Fibroblast of lung (primary cell): ENCODE measurements at places on chromosomes 3 and 15.

DNA sequence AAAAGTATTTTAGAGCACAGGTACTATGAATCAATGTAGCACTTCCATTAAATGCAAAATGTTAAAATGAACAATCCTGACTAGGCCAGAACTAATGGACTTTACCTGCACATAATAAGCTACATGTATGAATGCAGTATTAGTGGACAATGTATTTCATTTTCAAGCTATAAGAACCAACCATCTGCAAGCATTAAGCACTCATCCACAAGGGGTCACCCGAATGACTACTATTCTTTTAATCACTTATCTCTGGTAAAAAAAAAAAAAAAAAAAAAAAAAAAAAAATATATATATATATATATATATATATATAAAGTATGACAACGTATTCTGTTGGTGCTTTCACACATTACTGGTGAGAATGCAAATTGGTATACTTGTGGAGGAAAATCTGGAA is 7.2 kb downstream of the HERC1 start:
- peak; percentile 58 for DNase-seq

DNA sequence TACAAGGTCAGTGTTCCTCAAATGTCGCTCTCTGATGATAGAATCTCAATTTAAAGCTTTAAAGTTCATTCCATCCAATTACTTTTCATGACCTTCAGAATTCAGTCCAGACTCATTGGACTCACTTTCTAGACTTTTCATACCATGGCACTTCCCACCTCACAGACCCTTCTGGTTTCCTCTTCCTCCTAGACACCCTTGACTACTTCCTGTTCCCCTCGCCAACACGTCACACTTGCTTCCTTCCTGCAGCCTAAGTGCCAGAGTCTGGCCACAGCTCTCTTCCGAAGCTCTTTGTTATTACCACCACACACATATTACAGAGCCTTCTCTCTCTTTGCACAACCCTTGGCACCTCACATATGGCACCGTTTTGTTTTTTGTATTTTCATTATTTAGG is 59.1 kb upstream of the UMPS start:
- no peak for DNase-seq

DNA sequence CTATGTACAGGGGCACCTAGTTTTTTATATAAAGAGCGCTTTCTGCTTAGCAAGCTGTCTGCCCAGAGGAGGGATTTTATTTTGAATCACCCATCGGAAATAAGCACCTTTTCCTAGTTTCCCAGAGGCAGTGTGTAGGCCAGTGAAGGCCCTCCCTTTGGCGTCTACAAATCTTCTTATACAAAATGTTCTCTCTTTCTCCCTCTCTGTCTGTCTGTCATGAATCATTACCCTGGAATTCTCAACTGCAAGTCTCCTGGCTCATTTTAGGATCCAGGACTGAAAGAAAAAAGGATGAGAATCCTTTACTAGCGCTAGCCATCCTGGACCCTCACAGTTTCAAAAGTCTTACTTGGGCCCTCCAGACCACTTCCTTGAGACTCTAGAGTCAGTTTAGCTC is 728.1 kb downstream of the OTOL1 start:
- DNase-seq: no peak

DNA sequence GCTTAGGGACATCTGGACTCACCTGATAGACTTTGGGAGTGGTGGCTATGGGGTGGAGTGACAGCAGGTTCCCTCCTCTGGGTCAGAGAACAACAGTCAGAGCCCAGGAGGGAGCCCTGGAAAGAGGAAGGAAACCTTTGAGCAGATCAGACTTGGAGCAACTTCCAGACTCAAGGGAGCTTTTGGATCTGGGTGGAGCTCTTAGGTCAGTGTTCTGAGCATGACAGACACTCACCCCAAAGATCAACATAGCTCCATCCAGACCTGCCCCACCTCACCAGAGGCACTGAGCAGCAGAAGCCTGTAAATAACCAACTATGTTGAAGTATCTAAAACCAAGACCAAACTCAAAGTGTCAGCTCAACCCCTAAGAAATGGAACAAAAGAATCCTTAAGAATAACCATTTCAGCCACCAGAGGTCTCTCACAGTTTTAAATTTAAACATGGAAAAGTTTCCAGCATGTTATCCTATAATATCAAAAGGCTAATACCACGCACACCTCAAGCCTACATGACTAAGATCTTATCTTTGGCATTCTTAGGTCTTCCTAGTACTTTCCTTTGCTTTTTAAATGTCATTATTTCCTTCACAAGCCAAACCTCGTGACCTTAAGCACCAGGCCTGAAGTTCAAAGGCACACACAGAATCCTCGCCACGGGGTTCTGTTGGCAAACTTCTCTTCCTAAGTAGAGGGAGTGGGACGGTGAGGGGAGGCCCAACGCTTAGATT is 56.4 kb downstream of the UMPS start:
- DNase-seq: peak; percentile 68

DNA sequence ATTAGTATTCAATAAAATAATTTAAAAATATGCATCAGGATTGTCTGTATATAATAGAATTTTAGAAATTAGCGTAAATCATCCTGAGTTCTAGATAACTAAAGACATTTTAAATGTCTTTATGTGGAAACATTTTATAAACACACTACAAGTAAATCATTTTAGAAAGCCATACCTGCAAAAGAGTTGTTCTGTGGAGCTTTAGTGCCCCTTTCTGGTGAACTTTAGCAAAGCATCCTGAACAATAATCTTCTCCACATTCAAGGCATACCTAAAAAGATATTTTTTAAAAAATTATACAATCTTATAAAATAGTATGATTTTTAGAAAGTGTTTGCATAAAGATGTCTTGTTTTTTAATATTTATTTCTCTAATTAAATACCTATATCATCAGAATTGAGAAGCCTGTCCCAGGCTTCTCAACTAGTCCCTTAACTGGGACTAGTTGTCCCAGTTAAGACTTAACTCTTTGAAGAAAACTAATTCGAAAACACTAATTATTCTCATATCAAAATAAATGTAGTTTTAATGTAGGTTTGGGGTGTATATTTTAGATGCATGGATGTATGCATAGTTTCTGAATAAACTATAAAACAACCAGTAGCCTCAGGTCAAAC is 29.7 kb downstream of the ZBBX start:
- DNase-seq: peak; percentile 21

DNA sequence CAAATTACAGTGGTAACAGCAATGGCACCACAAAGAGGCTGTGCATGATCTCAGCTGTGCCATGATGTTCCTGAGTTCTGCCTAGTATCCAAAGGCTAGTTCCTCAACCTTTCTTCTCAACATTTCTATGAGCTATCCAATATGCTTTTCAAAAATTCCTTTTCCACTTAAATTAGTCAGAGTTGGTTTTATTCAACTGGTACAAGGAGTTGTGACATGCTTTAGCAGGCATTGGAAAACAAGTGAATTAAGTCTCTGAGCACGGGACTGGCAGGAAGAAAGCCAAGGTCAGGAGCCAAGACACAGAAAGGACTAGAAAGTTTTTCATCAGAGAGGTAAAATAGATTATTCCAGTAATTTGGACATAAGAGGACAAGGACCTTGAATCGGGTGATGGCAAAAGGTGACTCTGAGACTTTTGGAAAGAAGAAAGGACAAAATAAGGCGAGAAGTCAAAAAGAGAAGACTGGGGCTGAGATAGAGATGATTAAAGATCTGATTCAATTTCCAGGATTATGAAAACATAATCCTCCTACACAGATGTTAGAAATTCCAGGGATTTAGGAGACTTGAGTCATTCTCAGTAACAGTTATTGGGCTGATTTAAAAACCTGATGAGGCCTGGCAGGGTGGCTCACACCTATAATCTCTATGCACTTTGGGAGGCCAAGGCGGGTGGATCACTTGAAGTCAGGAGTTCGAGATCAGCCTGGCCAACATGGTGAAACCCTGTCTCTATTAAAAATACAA is 36.1 kb downstream of the PBRM1 start:
- no peak for DNase-seq
